ENCODE measurements at places on chromosomes 13 and 19.

DNA sequence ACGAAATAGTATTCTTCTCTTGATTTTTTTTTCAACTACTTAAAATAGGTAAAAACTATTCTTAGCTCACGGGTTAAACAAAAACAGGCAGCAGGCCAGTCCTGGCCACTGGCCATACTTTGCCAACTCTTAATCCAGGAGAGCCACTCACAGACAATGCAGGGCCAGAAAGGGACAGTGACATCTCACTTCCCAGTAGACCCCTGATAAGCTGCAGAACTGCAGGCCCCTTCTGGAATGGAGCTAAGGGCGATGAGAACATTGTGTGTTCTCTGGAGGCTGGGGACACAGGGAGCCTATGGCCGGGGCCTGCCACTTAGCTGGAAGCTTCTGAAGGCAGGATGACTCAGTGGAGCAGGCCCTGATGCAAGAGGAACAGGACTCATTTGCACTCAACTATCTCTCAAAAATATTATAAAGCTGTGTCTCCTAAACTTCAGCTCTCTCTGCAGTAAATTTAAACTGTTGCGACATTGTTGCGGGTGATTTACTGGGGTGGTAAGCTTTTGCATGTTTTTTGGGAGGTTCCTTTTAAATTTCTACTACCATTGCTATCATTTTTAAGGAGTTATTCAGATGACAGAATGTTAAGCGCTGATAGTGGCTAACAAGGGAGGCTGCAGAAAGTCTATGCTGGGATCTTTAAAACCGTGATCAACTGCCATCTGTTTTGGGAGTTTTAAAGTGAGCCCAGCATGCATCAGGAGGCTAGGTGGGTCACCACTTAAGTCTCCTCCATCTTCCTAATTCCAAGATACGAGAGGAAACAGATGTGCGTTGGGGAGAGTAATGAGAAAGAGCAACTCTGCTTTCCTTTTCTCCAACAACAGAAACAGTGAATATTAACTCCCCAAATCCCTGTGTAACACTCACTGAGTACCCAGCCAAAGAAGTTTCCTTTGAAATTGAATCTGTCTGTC, 33.2 kb upstream of the KATNAL1 start:
- DNase-seq, result no peak

DNA sequence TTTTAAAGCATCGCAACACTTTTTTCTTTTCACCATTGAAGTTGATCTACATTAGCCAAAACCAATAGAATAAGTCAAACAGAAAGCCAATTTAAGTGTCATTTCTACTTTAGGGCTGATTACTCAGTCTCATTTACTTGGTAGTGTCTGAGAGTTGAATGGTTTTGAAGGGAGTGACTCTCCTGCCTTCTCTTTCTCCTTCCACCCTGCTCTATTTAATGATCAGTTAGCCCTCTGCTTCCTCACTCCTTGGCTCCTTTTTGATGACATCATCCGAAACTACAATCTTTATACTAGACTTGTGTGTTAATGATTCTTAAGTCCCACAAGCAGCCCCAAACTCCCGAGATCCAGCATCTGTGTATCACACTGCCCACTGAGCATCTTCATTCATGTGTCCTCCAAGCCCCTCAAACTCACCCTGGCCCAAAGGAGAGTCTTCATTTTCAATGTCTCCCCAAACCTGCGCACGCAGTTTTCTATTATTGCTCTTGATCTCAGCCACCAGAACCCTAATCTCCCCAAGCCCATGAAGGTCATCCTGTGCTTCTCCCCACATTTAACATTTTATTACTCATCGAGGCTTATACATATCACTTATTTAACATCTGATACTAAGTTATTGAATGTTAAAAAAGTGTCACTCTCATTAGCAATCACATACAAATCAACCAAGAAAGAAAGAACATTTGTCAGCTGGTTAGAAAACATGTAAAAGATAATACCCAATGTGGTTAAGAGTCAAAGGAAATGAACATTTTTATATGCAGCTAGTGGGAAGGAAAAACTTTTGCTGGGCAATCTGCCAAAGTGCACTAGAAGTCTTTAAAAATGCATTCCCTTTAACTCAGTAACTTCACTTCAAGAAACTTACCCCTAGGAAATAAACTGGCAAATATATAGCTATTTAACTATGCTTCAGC, 32.2 kb upstream of the ARGLU1 start:
- no peak for DNase-seq

DNA sequence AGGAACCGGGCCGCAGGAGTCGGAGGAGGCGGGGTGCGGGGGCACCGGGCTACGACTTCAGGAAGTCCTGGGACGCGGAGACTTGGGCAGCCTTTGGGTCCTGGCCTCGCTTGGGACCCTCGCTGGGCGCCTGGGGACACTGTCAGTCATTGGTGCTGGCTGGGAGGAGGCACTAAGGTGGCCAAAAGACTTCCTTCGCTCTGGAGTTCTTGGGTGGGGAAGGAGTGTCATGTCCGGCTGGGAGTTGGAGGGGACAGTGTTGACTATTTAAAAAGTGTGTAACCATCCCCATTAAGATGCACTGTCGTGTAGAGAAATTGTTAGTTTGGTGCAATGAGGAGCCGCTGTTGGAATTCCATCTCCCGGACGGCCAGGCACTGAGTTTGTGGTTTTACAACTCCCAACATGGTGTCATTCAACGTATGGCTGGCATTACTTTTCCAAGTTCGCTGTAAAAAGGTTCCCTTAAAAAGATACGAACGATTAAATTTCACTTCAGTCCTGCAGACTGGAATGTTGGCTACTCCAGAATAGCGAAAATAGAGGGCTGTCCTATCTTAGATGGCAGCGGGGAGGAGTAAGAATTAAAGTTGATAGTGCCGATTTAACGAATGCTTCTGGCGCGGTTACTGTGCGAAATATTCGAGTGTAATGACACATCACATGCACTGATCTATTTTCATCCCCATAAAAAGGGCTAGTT, 776 bp downstream of the DNAJC3 start:
- DNase-seq, result no peak

GRCh38 chr19:49672131-49672919, 4.7 kb upstream of the PRMT1 start:
- DNase-seq, result peak; percentile 83

GRCh38 chr19:29672319-29672932, 7.2 kb downstream of the PLEKHF1 start:
- no peak for DNase-seq

- no peak for DNase-seq
Observed at GRCh38 chr19:12797141-12797587, 4.4 kb downstream of the PRDX2 start.
